ENCODE measurements at places on chromosomes 5 and 9.

DNA sequence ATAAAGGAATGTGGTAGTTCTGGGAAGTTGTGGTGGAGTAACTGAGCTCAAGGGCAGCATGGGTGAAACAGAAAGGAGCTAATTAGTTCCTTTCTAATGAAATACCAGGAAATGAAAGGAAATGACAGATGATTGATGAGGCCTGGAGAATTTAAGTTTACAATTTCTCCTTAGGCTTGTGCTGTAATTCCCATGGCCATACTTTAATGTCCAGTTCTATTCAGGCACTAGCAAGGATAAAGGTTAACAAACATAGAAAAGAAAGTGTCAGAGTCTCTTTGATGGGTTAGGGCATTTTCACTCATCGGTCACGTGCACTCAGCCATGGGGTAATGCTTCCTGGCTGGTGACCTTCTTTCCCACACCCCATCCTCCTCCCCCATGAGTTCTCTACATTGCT lies 70.3 kb downstream of the CTSL start:
- no peak for DNase-seq

- DNase-seq: no peak
These were observed 8.0 kb downstream of the ARL10 start for GRCh38 chr5:176373100-176373818.

- DNase-seq: no peak
These were observed 57.0 kb upstream of the GABRA1 start for GRCh38 chr5:161790926-161791325.

- peak; percentile 35 for DNase-seq
These were observed 32.0 kb upstream of the TTLL11 start for GRCh38 chr9:122125158-122125508.

GRCh38 chr5:168976311-168976970 lies 324.5 kb downstream of the SLIT3 start:
- DNase-seq: no peak

- DNase-seq: no peak
These were observed 159.1 kb downstream of the CCDC171 start for GRCh38 chr9:15711931-15712330.

- DNase-seq: no peak
These were observed 468.1 kb downstream of the SPATA31D1 start for GRCh38 chr9:82456642-82457041.

DNA sequence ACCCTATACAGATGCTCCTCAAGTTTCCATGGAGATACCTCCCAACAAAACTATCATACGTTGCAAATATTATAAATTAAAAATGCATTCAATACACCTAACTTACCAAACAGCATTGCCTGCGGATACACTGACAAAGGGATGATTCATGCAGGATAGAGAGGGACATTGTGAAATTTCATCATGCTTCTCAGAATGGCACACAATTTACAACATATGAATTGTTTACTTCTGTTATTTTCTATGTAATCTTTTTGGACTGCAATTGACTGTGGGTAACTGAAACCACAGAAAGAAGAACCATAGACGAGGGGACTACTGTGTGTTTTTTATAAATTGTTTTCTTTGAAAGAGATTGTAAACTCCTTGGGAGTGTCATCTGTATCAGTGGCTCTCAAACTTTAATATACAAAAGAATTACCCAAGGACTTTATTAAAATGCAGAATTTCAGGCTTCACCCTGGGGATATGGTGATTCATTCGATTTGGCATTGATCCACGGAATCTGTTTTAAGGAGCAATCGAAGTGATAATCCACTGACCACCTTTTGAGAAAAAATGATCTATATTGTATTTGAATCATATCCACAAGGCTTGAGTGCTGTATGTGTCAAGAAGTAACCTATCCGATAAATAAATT lies 146.4 kb downstream of the SGCD start:
- DNase-seq: no peak
